Activated naive CD4-positive, alpha-beta T cell treated with Interleukin-2 at 50 U/mL for 16 hours (primary cell): ENCODE measurements at places on chromosomes 16 and 17.

DNA sequence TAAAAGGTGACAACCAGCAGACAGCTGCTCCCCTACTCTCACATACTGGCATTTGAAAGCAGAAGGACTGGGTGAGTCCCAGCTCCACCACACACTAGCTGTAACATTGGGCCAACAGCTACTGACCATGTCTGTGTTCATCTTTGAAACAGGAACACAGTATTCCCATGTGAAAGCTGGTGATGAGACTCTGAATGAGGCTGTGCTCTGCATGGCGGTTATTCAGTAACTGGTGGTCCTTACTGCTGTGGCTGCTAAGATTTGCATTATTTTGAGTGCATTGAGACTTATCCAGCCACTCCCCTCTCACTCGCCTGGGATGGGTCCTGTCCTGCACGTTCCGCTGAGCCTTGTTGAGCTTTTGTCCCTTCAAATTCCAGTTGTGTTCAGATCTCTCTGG lies 342.9 kb downstream of the FOXL1 start:
- no peak for DNase-seq

- no peak for DNase-seq
These were observed at the start of gene ABCA9 for GRCh38 chr17:69060822-69061221. ABCA9 (minus strand) TSS chr17:69060927; CDS start chr17:69051126, 9,801 bp downstream.

DNA sequence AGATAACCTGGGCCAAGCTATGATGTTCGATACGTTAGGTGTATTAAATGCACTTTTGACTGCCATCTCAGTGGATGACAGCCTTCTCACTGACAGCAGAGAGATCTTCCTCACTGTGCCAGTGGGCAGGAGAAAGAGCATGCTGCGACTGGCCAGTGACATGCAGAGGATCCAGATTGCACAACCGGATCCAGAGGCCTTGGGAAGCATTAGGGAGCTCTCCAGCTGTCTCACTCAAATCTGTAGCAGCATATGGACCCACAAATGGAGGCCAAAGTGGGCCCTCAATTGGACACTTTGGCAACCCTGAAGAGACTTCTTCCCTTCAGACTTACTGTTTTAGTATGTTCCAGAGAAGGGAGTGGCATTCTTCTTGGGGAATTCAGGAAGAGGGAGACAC lies 20.9 kb downstream of the PDZD9 start:
- no peak for DNase-seq

GRCh38 chr16:84874983-84875382 lies 55.2 kb downstream of the CRISPLD2 start:
- DNase-seq = no peak

DNA sequence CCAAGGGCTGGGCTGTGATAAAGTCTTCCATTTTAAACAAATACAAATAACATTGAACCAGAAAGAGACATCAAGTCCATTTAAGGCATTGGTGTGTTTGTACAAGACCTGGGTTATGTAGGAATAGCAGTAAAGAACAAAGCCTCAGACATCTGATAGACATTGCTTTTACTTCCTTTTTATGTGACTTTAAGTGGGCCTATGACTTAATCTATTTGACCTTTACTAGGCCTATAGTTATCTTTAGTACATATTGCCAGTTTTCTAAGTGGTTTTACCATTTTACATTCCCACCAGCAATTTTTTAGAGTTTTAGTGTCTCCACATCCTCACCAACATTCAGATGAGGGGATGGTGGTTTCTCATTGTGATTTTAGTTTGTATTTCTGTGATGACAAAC lies 298.8 kb downstream of the ZFHX3 start:
- DNase-seq = no peak

DNA sequence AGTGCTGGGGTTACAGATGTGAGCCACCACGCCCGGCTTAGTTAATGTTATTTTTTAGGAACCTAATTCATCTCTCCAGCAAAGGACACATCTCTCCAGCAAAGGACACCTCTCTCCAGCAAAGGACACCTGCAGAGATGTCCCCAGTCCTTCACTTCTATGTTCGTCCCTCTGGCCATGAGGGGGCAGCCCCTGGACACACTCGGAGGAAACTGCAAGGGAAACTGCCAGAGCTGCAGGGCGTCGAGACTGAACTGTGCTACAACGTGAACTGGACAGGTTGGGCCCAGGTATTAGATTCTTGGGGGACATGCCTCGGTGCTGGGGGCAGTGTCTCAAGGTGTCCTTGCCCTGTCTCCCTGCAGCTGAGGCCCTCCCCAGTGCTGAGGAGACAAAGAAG lies 4.7 kb downstream of the PFAS start:
- DNase-seq = no peak

DNA sequence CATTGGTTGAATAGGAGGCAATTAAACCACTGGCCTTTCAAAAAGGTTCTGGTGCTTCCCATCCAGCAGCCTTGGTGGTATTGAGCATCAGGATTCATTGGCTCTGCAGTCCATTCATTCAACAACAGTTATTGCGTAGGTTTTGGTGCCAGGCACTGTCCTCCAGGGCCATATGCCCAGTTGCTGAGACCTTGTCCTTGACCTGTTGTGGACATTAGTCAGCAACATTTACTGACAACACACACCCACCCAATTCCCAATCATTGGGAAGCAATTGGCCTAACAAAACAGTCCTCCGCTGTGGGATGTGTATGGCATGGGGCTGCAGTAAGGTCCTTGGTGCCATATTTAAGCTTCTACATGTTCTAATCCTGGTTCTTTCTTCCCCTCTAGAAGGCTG lies 82.2 kb downstream of the AXIN2 start:
- DNase-seq = no peak

GRCh38 chr16:8175411-8175810 lies 414.9 kb downstream of the TMEM114 start:
- DNase-seq = no peak

GRCh38 chr16:85146922-85147651 lies 34.8 kb upstream of the CIBAR2 start:
- no peak for DNase-seq

- DNase-seq = no peak
These were observed 76.5 kb upstream of the CDH5 start for GRCh38 chr16:66289986-66290385.

- no peak for DNase-seq
These were observed 16.9 kb downstream of the LIMD2 start for GRCh38 chr17:63682981-63683380.

DNA sequence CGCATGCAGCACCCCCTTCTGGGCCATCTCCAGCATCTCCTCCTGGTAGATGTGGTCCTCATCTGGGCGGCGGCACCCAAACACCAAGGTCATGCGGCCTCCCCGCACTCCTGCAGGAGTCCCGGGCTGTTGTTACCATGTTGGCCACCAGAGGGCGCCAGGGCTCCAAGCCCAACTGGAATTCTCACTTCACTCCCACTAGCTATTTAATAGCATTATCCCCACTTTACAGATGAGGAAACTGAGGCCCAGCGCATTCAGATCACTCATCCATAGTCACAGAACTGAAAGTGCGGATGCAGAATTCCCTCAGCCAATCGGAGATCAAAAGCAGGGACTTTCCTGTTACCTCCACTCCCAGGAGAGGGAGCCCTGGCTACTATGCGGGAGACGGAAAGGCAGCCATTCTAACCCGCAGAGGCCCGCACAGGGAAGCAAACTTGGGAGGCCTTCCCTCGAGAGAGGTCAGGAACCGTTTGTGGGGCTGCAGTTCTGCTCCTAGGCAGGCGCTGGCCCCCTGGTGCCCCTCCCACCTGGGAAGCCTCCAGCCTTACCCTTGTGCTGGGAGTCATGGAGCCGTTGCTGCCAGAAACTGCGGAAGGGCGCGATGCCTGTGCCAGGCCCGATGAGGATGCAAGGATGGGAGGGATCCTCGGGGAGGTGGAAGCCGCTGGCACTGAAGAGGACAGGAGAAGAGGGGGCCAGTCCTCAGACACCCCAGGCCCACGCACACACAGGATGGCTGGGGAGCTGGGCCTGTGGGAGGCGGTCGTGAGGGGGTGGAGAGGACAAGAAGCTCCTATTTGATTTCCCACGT lies 40.1 kb downstream of the NOS2 start:
- DNase-seq = peak; percentile 76

DNA sequence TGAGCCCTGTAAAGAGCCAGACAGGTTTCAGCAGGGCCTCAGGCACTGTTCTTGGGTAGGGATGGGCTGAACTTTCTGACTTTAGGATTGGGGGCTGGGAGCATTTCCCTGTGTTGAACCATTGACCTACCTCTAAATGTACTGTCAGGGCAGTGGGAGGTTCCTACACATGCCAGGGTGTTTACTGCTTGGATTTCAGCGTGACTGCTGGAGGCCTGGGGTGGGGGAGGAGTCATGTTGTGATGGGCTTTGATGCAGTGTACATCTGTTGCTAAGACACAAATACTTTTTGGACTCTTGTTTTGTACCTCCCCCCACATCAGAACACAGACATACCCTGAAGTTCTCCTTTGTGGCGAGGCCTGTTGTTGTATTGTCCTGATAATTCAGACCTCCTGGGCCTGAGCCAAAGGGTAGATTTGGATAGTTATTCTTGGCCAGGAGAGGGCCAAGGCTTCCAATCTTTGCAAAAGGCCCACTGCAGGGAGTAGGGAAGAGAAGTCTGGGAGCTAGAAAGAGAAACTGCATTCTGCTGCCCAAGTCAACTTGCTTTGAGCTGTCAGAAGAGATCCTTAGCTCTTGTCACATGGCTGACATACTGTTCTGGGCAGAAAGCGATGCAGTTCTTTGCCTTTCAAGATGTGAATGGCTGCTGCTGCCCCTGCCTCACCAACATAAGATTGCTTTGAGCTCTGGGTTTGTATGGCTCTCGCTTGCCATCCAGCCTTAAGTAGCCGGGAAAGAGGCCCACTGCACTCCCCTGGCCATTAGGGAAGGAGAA lies 3.7 kb downstream of the NFE2L1 start:
- no peak for DNase-seq

DNA sequence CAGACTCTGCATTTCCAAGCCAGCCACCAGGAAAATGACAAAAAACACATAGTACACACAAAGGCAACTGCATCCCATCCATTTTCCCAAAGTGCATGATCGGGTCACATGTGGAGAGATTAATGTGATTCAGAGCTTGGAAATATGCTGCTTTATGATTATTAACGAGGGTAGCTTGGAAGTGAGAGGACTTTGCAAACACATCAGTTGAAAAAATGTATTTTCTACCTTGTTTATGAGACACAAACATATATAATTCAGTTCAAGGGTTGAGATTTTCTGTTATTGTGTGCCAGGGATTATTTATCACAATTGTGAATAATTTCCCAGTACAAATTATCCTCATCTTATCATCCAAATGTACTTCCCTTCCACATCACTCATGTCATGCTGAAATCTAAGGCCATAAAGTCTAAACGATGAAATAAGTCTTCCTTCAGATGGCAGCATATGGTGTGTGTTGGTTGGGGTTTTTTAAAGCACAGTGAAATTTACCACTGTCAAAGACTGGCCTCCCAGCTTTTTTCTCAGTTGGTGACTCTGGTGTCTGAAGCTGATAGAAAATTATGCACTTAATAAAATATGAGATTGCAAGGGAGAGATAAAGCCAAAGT lies 104.7 kb upstream of the ADAMTS18 start:
- no peak for DNase-seq

DNA sequence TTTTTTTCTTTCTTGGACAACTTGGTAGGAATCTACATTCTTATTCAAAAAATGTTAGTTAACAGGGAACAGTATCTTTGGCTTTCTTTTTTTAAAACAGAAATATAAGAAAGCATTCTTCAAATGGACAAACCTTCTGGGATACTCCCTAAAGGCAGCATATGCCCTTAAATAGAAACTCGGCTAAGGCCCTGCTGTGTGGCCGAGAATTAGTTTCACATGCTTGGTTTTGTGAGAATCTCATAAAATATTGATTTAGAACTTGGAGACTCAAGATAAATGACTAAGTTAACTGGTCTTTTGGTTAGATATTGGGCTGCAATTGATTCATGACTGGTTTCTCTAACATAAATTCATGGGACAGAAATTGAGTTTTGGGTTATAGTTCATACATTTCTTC lies 359.9 kb upstream of the XYLT1 start:
- DNase-seq = no peak

DNA sequence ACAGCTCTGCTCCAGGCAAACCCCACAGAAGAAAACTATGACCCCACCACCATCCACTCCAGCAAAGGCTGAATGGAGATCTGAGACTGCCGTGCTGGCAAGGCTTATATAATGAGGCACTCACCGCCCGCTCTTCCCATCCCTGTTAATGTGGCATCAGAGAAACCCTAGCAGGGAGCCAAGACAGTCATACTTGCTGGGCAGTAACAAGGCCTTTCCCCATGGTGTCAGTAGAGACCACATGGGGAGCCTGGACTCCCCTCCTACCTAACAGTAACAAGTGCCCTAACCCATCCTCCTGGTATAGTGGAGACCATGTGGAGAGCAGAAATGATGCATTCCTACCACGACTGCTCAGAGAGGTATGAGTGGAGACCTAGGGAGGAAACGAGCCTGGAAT lies 235.2 kb downstream of the C16orf78 start:
- DNase-seq = no peak

GRCh38 chr17:489758-490329 lies 137.2 kb upstream of the RPH3AL start:
- peak; percentile 57 for DNase-seq

DNA sequence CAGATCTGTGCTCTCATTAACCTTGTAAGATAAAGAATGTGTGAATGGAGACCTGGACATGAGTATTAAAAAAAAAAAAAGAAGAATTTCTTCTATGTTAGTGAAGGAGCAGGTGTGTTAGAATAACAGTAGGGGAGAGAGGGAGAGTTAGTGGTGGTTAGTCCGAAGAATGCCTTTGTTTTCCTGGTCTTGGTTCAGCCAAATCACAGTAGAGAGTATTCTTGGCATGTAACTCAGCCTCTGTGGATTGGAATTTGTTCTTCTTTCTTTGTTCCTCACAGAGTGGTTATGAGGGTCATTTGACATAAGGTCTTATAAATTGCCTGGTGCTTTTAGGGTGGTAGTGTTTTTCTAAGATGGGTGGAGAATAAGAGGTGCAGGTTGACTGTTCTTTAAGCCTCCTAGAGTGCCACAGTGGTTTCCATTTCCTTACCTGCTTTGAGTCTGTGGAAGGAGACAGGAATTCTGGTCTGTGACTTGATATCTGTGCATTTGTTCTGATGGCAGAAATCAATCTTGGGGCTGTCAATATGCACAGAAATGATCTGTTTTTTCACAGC lies 17.6 kb downstream of the NUP93 start:
- DNase-seq = no peak

GRCh38 chr16:88672776-88673175 lies 9.9 kb upstream of the MVD start:
- no peak for DNase-seq
